ENCODE measurements at places on chromosomes 2 and 18.

DNA sequence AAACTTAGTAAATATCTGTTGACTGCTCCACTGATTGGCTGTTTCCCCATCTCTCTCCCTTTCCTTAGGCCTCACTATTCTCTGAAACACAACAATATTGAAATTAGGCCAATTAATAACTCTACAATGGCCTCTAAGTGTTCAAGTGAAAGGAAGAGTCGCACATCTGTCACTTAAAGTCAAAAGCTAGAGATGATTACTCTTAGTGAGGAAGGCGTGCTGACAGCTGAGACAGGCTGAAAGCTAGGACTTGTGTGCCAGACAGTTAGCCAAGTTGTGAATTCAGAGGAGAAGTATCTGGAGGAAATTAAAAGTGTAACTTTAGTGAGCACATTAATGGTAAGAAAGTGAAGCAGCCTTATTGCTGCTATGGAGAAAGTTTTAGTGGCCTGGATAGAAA, 48.4 kb downstream of the PLEK start:
- ATAC-seq = no peak

DNA sequence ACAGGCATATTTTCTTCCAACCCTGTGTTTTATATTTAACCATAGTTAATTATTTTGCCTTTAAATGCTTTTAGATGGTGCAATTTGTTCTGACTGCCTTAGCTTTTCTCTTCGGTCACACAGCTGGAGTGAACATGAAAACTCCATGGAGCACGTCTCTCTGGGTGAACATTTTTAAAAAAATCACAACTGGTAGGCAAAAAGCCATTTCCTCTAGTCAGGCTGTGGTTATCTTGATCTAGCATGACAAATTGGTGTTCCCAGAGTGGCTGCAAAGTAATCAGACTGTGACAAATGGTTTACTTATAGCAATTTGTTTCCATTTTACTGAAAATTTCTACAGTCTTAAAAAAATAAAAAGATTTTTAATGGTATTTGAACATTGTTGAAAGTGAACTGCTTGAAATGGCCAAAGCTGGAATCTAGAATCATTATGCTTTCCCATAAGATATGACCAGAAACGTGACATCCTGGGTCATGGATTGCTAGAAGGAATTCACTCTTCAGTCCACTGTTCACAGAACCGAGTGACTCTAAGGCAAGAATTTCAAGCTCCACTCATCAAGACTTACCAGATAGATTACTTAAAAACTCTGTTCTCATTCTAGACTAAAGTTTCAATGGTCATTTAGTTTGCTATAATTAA, 703.6 kb downstream of the CPS1 start:
- ATAC-seq = no peak

- ATAC-seq = no peak
Measured at GRCh38 chr2:116955646-116956045, 858.8 kb upstream of the DDX18 start.

DNA sequence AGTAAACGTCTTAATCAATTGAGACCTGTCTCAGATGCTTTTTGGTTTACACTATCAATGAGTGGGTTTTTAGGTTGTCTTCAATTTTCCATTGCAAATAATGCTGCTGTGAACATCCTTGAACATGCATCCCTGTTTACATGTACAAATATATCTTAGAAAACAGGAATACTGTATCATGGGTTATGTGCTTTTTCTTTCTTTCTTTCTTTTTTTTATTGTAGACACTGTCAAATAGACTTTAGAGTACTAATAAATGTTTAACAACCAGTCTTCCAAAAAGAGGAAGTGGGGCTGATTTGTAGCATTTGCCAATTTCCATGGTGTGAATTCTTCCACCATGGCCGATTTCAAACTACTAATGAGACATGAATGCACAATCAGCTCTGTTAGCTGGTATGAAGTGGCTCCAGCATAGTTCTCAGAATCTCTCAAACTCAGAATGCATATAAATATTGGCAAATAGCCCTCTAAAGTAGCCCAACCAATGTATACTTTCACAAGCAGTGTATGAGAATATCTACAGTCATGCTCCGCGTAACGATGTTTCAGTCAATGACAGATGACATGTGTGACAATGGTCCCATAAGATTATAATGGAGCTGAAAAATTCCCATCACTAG, 50.3 kb upstream of the B3GNT2 start:
- no peak for ATAC-seq

- no peak for ATAC-seq
Measured at GRCh38 chr2:120167272-120167671, 55.9 kb downstream of the TMEM185B start.

DNA sequence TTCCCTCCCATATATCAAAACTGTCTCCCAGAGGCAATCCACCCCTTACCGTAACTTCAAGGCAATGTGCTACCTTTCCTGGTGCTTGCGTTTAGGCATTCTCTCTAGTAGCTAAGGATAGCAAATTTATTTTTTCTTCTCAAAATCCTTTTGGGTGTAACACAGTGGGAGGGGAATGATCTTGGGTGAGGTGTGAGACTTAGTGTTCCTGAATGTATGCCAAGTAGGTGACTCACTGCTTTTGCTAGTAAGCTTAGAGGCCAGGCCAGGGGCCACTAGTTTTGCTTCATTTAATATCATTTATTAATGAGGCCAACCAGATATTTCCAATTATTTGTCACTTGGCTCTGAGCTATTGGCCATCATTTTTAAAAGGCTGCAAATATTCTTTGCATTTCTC, 135.5 kb downstream of the NAPG start:
- ATAC-seq = no peak

- ATAC-seq = no peak
Measured at GRCh38 chr2:133855526-133855925, 287.3 kb upstream of the NCKAP5 start.

DNA sequence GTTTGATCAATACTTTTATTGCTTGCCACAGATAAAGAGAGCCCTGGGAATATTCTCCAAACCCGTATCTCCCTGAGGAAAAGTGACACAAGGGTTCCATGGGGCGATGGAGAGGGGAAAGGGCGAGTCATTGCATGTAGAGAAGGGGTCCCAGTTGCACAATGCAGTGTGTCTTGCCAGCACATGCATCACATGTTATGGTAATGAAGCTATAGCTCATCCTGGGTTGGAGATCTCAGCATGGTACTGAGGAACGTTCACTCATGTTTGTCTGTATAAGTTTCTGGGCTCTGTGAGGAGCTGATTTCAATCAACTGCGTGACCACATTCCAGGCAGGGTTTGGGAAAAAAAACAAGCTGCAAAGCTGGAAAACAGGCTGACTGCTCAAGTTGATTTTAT, 220.7 kb upstream of the MC4R start:
- ATAC-seq = no peak

DNA sequence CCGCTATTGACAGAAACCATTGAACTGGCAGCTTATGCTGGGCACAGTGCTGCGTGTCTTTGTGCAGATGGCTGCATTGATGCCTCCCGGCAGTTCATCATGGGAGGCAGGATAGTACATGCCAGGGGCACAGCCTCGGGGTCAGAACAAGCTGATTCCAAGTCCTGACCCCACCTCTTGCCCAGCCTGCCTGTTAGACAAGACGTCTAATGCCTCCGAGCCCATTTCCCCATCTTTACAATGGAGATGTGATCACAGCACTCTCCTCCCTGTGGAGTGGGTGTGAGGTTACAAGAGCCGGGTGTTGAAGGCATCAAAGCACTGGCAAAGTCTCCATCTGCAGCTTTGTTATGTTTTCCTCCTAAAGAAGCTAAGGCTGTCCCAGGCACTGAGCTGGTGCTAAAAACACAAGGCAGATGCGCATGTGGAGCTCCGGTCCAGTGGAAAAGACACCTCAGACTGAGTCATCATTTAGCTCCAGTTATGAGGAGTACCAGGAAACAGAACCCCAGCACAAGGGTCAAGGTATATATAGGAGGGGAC, 125.7 kb upstream of the EPAS1 start:
- no peak for ATAC-seq

DNA sequence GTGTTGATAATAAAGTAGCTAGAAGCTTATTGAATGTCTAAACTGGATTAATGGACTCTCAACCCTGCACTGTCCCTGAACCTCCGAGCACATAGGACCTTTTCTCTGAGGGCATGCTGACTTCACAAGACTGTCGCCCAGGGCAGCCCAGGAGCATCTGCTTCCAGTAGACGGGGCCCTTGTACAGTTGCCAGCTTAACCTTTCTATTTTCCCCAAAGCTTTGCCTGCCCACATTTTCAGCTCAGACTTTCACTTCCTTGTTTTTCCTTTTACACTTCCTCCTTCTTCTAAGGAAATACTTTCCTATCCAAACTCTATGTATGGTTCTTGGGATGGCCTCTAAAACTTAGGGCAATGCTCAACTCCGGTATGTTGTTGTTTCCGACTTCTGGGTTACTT, 1.3 kb downstream of the VWA3B start:
- no peak for ATAC-seq

DNA sequence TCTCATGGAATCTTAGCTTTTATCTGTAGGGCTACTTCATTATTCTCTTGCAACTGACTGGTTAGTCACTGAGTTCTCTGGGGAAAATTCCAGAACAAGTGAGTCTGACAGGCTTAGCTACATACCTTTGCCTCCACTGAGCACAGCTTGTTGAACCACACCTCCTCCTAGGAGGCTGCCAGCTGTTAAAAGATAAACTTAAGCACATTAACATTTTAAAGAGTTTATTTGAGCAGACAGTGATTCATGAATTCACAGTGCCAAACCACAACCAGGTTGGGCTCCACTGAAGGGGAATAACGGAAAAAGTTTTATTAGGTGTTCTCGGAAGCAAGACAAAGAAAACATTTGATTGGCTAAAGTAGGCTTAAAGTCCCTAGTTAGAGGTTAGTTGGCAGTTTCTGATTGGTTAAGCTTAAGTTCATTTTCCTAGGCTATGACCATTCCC, 12.5 kb upstream of the SLC38A11 start:
- no peak for ATAC-seq

- no peak for ATAC-seq
Measured at GRCh38 chr2:200091126-200091525, 135.7 kb downstream of the MAIP1 start.

- ATAC-seq = no peak
Measured at GRCh38 chr2:218990612-218991011, 2.6 kb downstream of the CRYBA2 start.

DNA sequence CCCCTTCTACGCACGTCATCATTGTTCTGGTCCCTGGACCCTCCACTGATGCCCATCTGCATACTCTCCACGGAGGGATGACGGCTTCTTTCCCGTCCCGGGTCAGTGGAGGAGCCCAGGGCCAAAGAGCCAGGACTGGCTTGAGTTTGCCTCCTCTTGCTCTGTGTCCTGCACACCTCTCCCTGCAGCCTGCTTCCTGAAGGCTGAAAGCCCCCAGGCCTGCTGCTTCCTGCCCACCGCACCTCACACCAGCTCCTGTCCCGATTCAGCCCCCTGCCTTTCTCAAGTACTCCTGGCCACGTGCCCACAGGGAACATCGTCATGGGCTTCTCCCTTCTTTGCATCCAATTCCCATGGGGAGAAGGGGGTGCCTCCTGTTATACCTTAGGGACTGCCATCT, 7.1 kb downstream of the ADCY3 start:
- ATAC-seq = no peak

GRCh38 chr2:188776634-188777033, 197.5 kb upstream of the COL3A1 start:
- no peak for ATAC-seq

- ATAC-seq = no peak
Measured at GRCh38 chr2:196229013-196229412, 57.6 kb upstream of the STK17B start.

DNA sequence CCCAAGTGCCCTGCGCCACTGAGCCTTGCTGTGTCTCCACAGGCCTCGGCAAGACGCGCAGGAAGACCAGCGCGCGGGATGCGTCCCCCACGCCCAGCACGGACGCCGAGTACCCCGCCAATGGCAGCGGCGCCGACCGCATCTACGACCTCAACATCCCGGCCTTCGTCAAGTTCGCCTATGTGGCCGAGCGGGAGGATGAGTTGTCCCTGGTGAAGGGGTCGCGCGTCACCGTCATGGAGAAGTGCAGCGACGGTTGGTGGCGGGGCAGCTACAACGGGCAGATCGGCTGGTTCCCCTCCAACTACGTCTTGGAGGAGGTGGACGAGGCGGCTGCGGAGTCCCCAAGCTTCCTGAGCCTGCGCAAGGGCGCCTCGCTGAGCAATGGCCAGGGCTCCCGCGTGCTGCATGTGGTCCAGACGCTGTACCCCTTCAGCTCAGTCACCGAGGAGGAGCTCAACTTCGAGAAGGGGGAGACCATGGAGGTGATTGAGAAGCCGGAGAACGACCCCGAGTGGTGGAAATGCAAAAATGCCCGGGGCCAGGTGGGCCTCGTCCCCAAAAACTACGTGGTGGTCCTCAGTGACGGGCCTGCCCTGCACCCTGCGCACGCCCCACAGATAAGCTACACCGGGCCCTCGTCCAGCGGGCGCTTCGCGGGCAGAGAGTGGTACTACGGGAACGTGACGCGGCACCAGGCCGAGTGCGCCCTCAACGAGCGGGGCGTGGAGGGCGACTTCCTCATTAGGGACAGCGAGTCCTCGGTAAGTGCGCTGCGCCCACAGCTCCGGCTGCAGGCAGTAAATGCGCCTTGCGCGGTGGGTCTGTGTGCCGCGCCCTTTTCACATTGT, 136.8 kb downstream of the NCK2 start:
- ATAC-seq = no peak

- no peak for ATAC-seq
Measured at GRCh38 chr2:165617741-165618481, 148.4 kb downstream of the CSRNP3 start.

DNA sequence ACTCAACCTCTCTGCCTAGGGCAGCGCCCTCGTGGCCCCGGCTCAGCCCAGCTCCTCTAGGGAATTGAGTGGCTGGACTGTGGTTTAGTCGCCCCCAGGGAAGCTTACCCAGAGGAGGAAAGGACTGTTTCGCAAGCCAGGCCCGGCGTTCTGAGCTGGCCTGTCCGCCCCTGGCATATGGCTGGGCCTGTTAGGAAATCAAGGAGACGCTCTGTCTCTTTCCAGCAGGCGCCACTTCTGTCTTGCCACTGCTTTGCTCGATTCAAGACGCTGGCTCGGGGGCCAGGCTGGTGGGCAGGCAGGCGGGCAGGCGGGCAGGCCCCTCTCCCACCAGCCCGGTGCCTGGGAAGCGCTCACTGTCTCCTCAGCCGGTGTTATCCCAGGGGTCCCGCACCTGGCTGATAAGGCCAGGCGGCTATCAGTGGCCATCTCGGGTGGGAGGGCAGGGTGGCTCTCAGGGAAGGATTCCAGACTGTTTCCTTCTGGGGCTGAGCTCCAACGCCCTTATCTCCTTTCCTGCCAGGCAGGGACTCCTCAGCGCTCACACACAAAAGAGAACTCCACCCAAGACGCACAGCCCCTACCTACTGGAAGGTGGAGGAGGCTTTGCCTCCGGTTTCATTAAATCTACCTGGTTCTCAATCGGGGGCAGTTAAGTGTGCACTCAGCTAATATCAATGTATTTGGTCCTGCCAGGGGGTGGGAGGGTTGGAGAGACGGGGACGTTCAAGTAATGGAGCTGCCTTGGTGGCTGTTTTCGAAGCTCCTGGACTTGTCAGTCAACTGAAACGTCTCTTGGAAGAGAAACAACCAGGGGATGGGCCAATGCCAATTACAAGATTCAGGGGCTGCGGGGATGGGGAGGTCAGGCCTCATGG, 109.1 kb downstream of the SMAD7 start:
- no peak for ATAC-seq

DNA sequence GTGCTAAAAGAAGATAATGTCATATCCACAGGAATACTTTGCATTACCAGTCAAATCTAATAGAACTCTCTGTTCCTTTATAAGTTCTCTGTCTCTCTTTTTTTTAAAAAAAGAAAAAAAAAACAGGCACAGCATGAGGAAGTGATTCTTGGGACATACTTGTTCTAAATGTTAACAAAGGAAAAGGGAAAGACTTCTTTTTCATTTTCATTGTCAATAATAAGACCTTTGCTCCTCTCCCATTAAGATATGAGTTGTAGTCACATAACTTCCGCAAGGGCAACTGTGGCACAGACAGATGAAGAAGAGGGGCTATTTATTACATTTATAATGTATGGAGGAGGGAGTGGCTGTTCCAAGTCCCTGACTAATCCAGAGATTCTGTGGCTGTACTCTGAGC, 4.7 kb downstream of the CD302 start:
- ATAC-seq = no peak

All from activated T-helper 17 cell treated with anti-CD3 and anti-CD28 coated beads, Interleukin-2, amount 50 U/mL, for 72 hours (primary cell).